ENCODE measurements at places on chromosomes 7 and 10.

DNA sequence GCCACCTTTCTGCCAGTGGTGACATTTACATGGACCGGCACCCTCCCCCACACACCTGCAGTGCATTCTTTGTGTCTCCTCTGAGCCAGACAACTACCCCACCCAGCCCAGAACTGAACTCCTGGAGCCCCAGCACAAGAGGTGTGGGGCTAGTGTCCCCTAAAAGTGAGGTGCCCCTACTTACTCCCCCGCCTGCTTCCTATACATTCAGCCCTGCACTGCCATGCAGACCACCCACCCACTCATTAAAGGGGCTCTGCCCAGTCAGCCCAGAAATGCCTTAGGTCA is 1.9 kb downstream of the SAP25 start:
- no peak for DNase-seq

DNA sequence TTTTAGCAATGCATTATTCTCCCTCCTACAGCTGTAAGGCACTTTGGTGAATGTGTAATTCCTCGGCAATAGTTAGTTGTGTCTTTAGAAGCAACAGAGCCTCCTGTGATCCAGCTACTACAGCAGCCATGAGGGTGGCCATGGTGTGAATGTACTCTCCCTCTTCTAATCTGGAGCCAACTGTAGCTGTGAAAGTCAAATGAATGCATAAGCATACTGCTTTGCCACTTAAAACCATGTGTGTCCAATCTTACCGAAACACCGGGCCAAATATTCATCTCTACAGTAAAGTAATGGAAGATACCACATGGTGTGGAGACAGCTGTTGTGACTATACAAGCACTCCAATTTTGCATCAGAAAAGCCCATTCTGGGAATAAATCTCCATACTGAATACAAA is 195.0 kb downstream of the DNAJC1 start:
- DNase-seq: no peak

GRCh38 chr7:18221377-18222293 is 194.0 kb upstream of the PRPS1L1 start:
- DNase-seq: no peak

DNA sequence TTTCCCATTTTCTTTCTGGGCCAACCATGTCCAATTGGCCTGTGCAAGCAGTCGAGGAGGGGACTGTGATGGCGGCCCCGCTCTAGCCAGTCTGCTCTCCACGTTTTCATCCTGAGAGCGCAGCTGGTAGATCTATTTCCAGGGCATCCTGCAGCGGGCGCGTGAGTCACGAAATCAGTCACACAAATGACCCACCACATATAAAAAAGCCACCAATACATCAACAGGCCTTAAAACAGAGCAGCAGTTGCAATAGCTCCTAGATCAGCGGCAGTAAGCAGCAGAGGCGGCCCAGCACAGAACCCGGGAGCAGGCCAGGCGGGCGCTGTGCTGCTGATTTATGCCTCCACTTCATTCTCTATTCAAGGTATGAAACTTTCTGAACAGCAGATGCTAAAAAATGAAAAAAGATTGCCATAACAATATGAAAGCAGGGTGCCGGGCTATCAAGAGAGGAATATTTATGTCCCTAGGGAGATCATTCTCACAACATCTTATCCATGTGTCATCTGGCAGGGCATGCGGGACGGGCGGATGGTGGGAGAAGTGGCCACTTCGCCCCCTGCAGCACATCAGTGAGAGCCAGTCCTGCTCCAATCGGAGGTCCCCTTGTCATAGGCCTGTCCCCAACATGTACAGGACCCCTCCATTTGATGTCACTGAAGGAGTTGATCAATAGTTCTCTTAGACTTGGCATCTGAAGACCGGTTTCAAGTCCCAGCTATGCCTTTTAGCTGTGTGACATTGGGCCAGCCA is 98.0 kb upstream of the GPR26 start:
- DNase-seq: no peak

DNA sequence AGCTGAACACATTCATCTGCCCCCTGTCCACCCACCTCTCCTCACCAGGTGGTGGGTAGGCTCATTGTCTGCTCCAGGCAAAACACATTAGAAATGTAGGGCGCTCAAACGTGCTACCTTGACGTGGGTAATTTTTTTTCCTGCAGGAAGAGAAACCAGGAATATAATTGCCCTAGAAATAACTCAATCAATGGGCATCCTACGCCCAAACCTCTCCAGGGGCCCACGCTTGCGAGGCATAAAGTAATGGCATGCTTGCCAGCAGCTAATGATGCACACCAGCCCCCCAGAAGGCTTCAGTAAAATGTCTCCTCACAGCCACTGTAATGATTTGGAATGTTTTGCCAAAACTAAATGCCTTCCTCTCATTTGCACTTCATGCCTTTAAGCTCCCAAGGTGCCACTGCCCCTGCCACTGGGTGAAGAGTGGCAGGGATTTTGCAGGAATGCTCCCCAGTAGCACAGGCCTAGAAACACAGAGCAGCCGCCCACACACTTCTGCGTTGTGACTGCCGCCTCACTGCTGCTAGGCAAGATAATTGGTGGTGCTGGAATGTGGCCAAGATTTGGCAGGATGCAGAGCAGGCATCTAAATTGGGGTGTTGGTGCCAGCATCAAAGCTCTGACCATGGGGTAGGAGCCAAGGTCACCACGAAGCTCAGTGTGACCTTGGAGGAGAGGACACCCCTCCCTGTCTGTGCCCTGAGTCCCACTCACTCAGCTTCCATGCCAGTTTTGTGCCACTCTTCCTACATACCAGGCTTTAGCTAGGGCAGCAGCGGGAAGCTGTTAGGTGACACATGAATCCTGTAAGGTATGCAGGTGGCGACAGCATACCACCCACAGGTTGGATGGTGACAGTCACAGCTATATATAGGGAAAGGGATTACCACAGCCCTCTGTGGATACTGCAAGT is 48.7 kb upstream of the PPP1R3C start:
- DNase-seq: no peak

- DNase-seq: no peak
Measured at GRCh38 chr7:120554960-120555571, 282.1 kb downstream of the KCND2 start.

DNA sequence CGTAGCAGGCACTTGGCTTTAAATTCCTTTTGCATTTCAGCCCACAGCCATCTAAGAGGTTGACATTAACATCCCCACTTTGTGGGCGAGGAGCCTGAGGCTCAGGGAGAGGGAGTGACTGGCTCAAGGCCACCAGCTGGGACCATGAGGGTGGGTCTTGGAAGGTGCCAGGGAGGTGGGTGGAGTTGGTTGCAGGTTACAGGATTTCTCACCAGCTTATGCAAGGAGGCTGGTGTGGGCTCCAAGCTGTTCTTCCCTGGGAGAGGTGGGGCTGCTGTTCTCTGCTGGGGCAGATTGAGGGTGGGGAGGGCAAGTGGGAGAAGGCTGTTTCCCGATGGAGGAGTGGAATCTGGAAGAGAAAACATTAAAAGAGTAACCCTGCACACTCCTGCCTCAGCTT is 14.1 kb upstream of the C10orf95 start:
- DNase-seq: no peak

DNA sequence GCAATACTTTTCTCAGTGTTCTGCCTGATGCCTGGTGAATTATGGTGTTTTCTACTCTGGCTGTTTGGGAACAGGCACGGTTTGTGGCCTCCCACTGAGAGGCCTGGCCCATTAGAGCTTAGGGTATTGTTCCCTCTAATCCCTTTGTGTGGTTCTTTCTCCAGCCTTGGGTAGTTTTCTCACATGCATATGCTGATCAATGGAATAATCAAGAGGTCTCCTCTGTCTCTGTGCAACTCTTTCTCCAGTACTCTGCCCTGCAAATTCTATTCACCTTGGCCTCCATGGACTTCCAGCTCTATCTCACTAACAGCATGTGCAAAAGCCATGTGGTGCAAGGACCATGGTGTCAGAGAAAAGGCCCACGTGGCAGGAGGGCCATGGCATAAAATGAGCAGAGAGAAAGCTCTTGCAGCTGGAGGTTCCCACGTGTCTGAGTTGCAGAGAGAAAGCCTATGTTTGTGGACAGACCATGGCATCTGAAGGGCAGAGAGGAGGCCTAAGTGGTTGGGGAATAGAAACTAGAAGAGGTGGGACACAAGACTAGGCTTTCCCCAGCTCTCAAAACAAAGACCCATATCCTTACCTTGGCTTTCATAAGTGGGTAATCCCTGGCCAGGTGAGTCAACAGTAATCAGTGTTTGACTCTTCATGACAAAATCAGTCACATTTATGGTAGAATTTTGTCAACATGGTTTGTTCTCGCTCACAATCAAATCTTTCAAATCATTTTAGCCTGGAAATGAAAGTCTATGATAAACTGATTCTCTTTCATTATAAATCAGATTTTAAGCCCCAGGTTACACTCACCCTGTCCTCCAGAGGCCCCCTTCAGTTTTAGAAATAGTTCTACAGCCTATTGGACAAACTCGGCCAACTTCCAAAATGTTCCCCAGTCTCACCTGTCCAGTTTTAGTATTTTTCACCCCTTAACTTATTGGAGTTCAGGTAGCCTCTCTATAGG is 17.3 kb downstream of the OPALIN start:
- no peak for DNase-seq

DNA sequence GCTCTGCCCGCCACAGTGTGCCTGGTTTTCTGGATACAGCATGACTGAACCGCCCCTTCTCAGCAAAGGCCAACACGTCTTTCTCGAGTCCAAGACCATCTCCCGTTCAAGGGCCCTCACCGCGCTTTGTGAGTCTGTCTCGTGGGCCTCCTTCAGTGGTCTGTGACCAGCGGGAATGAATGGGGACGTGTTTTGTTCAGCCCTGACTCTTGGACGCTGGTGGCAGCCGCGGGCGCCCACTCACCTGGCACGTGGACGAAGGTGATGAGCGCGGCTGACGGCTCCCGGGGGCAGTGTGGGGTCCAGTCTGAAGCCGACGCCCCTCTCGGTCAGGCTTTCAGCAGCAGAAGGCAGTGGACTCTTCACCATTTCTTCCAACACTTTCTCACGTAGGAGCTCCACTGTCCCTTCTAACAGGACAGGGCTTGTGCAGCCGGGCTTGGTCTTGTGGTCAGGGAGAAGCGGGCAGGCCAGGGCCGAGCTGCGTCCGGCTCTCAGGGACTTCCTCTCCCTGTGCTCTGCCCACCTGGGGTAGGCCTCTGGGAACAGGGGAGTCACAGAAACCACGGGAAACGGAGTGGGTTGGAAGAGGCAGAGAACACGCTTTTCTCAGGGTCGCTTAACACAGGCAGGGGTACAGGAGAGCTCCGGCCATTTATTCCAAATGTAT is 30.4 kb downstream of the AMZ1 start:
- no peak for DNase-seq

GRCh38 chr7:106294334-106294733 is 9.6 kb upstream of the NAMPT start:
- no peak for DNase-seq

GRCh38 chr7:91685544-91685943 is 195.0 kb downstream of the MTERF1 start:
- DNase-seq: no peak

- no peak for DNase-seq
Measured at GRCh38 chr7:73880755-73881328, 19.9 kb downstream of the TMEM270 start.

GRCh38 chr10:16686054-16686902 is 130.9 kb downstream of the RSU1 start:
- no peak for DNase-seq

GRCh38 chr10:119715628-119716505 is 10.0 kb upstream of the INPP5F start:
- DNase-seq: no peak

GRCh38 chr7:129227646-129228578 is 3.1 kb downstream of the AHCYL2 start:
- DNase-seq: no peak

GRCh38 chr7:103398483-103399127 is 47.4 kb downstream of the SLC26A5 start:
- DNase-seq: no peak

GRCh38 chr7:142439739-142440138 is 181.9 kb upstream of the PRSS58 start:
- DNase-seq: no peak

GRCh38 chr10:132326344-132326889 is 5.6 kb upstream of the LRRC27 start:
- no peak for DNase-seq

GRCh38 chr7:33261585-33261984 is 132.2 kb downstream of the BBS9 start:
- DNase-seq: no peak

GRCh38 chr7:146090023-146090645 is 26.5 kb upstream of the CNTNAP2 start:
- no peak for DNase-seq

- DNase-seq: no peak
Measured at GRCh38 chr7:151793531-151793951, 83.4 kb downstream of the PRKAG2 start.
